ENCODE measurements at places on chromosomes 11 and 22. TPM values are rescaled to one million over a fixed set of nuclear protein-coding genes. Genes with fewer than 3 reads are reported as not detected.

- no peak for DNase-seq
These were observed 11.6 kb downstream of the PRR33 start for GRCh38 chr11:1879941-1880720.

DNA sequence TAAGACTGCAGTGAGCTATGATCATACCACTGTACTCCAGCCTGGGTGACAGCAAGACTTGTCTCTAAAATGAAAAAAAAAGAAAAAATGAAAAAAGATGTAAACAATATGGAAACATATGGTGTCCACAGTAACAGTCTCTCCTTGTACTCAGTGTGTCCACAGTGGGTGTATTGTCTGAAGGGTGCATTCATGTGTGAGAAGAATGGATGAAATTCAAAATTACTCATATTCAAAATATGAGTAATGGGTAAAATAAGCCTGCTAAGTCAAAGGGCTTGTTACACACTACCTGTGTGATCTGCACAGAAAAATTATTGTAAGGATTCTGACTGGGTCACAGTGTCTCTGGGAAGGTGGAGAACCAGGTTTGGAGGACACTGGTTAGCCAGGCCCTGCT is 26.9 kb downstream of the PPFIA1 start:
- no peak for DNase-seq

DNA sequence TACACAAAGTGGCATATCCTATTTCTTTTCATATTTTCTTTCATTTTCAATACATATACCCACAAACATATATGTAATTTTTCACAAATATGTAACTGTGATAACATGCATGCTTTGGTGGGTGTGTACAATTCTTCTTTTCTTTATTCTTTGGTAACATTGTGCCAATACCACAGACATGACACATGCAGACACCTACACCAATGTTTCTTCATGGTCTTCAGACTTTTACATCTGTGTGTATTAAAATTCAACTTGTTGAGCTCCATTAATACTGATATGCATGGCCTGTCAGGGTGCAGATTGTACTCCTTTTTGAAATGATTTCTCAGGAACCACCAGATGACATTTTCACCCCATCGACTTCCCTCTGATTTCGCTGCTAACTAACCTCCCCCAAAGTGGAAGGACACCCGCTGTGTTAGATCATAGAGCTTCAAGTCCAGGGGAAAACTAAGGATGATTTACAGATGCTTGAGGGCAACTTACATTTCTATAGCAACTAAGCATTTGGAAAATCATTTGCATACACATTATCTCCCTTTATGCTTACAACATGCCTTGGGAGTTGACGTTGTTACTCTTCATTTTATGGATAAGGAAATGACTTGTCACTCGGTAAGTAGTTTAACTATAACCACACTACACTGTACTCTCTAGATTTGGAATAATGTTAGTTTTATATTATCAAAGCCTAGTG is 10.5 kb upstream of the PANX3 start:
- DNase-seq, result no peak

B4GALNT4 gene
- total RNA-seq, result 1.5 TPM

- DNase-seq, result no peak
These were observed 883 bp upstream of the AIFM3 start for GRCh38 chr22:20965888-20966855.

DNA sequence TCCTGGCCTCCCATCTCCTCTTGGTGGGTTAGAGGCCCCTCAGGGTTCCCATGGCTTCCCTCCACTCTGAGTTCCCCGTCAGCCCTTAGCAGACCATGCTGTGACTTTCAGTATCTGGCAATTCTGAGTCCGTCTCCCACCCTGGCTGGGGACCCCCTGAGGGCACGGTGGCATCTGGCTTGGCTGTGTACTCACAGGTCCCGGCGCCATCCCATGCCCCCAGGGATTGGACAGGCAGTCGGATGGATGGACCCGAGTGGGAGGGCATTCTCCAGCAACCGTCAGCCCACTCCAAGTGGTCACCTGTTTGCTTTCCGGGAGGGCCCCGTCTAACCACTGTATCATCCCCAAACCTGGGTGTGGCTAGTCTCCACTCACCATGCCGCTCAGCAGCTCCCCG is 24.0 kb upstream of the ABCC8 start:
- DNase-seq, result no peak

LRP4 gene
- total RNA-seq, result 0.07 TPM

GRCh38 chr11:57214098-57214417 is 23.0 kb downstream of the APLNR start:
- DNase-seq, result no peak

DNA sequence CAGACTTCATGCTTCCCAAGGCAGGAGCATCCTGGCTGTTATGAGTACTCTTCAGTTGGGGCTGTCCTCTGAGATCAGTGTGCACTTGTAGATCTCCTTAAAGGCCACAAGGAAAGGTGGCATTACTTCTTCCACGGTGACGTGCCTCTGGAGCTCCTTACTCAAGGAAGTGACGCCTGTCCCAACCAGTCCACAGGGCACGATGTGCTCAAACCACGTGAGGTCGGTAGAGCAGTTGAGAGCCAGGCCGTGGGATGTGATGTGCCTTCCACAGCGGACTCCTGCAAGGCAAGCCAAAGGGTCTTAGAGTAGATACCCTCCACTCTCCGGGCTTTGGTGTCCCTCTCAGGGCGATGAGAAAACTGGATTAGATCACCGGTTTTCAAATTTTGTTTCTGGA is 1.4 kb downstream of the LIPT2 start:
- DNase-seq, result no peak

DNA sequence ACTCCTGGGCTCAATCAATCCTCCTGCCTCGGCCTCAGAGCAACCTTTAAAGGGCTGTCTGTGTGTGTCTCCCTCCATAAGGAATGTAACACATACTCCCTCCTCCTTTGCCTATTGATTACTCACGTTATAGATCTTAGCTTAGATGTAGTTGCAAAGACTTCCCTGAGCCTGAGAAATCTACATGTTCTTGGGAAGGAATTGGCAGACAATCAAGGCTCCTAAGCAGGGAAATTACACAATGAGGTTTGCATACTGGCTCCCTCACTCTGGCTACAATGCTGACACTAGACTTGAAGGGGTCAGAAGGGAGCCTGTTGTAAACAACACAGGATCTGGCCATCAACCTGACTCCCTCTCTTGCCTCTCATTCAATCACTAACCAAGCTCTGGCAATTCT is 5.2 kb upstream of the OLFML1 start:
- DNase-seq, result no peak

KCNQ1OT1 gene
- 0.74 TPM for total RNA-seq

- DNase-seq, result no peak
These were observed 741 bp upstream of the MTA2 start for GRCh38 chr11:62602141-62603071.

- no peak for DNase-seq
These were observed 87.2 kb upstream of the PITPNB start for GRCh38 chr22:28006271-28006670.

CECR2 gene
- not detected for total RNA-seq

DNA sequence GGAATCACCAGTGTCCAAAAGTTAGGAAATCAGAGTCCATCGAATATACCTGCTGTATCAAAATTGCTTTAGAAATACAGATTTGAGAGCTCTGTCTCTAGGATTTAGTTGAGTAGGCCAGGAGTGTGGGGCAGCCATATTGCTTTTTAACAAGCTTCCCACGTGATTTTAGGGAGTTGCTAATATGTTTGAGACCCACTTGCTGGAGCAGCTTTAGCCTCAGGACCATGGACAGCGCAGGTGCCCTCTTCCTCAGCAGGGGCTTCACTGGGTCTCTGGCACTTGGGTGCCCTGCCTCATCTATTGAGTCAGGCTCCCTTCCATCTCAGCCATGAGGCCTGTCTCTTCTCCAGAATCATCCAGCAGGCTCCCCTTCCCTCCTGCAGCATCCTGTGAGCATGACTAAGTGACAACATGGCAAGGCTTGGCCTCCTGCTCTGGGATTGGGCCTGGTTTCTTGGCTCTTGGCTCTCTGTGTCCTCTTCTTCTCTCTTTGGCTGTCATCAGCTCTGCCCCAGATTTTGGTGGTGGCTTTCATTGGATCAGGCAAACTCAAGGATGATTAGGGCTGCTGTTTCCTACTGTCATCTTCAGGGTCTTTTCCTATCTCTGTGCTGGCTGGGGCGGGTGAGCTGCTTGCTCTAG is 70.0 kb downstream of the SGSM1 start:
- DNase-seq, result no peak

TRIM44 gene
- 21.7 TPM for total RNA-seq

DNA sequence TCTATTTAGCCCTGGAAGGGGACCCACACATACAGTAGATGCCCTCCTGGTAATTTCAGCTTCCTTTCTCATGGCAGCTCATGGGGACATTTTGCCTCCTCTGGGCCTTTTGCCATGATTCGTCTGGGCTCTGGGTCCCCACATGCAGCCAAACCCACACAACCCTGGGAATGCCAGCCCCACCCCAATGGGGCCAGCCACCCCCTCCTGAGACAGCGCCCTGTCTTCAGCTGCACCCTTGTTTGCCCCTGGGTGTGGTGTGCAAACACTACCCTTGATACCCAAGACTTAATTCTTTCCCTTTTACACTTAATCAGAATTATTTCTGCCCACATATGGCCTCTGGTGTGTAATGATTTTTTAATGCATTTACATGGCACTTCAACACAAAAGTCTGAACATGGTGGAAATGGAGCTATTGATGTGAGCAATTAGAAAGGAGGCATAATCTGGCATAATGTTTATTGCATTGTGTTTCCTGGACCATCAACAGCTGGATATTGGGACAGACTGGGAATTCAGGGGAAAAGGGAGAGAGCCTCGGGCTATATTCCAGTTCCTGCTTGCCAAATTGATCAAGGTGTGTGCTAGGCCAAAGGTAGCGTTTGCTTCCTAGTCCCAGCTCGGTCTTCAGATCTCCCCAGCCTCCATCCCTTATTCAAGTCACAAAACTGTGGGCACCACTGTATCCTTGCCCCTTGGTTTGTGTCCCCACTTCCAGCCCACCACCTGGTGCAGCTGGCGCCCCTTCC is 85.0 kb upstream of the ANO1 start:
- no peak for DNase-seq

GRCh38 chr22:17774206-17774925 is at the start of gene BID:
BID (minus strand) TSS chr22:17774469; CDS start chr22:17750116, 24,353 bp downstream.
- peak; percentile 34 for DNase-seq

HEPN1 gene
- total RNA-seq, result not detected

GRCh38 chr11:120952461-120953434 is 71.2 kb upstream of the TBCEL start:
- peak; percentile 39 for DNase-seq

GRCh38 chr22:31662668-31663037 is 638 bp upstream of the PISD start:
- DNase-seq, result no peak

- no peak for DNase-seq
These were observed 82.9 kb downstream of the CCDC34 start for GRCh38 chr11:27280140-27280539.

HPX gene
- total RNA-seq, result 0.50 TPM

P4HA3 gene
- total RNA-seq, result not detected

DNA sequence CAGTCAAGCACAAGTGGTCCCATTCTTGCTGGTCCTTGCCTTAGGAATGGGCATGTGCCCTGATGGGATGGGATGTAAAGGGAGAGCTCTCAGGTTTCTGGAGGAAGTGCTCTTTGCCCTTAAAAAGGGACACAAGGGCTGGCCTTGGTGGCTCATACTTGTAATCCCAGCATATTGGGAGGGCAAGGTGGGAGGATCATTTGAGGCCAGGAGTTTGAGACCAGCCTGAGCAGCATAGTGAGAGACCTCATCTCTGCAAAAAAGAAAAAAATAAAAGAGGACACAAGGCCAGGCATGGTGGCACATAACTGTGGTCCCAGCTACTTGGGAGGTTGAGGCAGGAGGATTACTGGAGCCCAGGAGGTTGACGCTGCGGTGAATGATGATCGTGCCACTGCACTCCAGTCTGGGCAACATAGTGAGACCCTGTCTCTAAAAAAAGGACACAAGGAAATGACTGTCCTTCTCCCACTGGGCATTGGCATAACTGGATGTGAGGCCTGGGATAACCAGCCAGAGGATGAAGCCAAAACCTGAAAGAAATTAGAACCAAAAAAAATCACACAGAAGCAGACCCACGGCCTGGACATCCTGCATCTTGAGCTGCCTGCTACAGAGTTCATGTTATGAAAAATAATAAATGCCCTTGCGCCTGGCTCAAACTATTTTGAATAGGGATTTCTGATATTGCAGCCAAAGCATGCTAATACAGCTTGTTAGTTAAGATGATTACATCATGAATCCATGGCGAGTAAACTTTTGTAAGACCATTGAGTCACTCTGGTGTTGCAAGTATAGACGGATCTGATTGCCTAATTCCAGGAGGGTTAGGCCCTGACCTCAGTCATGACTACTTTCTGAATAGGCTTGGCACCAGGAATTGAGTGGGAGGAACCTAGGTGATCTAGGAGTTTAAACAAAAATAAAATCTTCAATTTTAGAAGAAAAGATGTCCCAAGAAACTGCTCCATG is 12.9 kb upstream of the CRKL start:
- no peak for DNase-seq

GRCh38 chr11:72452495-72452894 is 18.2 kb upstream of the CLPB start:
- DNase-seq, result no peak

- DNase-seq, result peak; percentile 70
These were observed 62.1 kb downstream of the THAP12 start for GRCh38 chr11:76318744-76319384.

MS4A13 gene
- total RNA-seq, result not detected

DNA sequence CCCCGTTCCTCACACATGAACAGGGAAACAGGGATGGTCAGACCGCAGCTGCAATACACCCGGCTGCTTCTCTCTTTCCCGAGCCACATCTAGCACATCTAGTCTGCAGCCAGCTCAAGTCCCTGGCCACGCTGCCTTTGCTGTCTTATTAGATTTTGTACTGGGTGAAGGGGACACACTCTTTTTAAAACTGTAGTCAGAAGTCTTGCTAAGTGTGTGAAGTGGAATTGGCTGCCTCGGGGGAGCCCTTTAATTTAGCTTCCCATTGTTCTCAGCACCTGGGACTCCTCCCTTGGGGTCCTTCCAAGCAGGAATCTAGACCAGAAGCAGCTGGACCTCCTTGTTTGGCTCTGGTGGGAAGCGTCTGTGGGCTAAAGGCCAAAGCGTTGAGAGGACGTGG is 420.0 kb downstream of the CTTN start:
- no peak for DNase-seq

ABCC8 gene
- 0.30 TPM for total RNA-seq

MICALL1 gene
- 29.1 TPM for total RNA-seq

DNA sequence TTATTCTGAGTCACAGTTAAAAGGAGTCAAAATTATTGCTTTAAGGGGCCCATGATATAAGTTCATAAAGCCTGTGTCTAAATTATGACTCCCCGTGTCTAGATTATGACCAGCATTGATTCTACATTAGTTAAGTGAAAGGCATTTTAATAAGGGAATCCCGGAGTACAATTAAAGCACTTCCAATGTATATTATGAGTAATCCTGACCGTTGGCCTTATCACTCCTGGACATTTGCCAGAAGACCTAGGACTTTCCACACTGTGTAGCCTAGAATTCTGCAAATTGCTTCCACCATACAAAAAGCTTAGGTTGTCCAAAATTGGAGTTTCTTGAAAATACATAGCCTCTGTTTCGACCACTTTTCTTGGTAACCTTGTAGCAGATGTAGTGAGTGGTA is 1292.6 kb downstream of the LRRC4C start:
- DNase-seq, result no peak
